ENCODE measurements at places on chromosomes 2 and 18.

DNA sequence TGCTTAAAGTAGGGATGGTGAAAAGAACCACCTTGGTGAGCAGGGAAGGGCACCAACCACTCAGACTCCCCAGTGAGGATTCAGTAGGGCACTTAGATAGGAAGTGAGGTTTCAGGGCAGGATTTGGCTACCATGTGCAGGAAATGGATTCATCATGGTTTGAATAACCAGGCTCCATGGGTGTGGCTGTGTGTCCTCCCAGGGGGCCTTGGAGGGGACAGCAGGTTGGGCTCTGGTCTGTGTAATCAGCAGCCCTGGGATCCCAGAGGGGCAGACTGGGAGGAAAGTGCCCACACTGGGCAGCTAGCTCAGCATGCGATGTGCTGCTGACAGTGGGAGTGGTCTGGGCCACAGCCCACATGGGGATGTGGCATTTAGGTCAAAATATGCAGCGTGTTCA lies 224.6 kb downstream of the CELF4 start:
- no peak for DNase-seq

DNA sequence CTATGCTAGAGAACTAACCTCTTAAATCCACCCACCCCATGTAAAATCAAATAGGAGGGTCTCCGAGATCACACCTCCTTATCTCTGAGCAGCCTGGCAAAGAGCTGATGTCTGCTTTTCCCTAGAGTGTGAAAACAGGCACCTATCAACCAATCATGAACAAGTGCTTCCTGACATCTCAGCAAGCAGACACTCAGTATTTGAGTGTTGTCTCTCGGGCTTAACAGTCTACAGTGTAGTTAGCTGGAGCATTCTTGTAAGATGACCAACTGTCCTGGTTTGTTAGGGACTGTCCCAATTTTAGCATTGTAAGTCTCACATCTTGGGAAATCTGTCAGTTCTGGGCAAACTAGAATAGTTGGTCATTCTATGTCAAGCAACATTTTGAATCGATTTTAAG lies 26.4 kb downstream of the MARCHF4 start:
- DNase-seq, result no peak

GRCh38 chr2:150762571-150762970 lies 275.1 kb upstream of the RND3 start:
- no peak for DNase-seq

DNA sequence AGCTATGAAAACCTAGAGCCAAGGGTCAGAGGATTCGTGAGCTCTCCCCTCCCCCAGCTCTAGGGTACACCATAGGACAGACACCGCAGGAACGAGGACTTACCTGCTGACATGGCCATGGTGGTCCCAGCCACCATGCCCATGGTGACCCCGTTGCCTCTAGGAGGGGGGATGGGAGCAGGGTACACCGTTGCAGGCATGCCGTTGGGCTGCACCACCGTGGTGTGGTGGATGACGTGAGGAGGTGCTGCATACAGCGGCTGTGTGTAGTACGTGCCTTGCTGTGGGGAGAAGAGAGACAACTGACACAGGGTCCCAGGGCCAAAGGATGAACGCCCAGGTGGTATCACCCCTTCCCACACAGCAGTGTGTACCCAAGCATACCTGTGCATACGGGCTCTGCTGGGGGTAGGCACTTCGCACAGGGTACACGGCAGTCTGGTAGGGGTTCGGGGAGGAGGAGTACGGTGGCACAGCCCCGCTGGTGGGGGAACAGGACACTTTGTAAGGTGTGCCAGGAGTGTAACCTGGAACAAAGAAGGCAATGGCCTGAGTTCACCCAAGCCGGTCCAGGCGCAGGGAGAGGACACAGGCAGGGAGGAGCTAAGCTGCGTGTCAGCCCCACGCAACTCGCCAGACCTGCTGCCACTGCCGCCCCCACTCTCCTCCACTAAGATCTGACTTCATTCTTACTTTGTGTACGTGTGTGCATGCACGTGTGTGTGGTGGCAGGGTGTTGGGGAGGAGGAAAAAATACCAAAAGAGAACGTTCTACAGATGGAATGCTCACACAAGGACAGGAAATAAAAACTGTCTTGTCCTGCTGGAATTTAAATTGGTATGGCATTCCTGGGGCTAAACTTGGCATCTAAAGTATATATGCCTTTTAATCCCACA lies 37.8 kb downstream of the FAM168B start:
- DNase-seq, result no peak

DNA sequence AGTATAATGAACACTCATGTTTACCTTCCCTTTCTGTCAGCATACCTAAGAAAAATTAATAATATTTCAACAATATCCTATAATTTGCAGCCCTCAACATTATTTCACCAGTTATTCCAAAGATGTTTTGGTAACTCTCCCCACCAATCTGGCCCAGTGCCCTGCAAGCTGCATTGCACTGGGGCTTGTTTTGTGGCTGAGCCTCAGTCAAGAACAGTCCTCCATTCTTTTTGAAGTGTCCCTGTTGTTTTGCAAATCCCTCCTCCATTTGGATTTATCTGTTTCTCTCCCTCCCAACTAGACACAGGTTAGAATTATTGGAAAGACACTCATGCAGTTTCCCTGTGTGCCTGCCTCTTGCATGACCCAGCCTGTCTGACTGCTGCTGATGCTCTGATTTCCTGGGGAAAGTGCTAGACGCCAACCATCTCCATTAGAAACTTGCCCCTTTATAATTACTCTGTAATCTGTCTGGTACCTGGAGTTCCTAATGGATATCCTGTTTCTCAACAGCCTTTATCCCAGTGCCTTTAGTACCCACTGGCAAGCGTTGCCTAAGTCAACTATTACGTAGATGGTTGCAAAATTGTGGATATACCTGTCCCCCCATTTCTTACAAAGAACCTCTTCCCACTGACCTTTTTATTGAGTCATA lies 60.2 kb downstream of the EIF5B start:
- DNase-seq, result no peak

DNA sequence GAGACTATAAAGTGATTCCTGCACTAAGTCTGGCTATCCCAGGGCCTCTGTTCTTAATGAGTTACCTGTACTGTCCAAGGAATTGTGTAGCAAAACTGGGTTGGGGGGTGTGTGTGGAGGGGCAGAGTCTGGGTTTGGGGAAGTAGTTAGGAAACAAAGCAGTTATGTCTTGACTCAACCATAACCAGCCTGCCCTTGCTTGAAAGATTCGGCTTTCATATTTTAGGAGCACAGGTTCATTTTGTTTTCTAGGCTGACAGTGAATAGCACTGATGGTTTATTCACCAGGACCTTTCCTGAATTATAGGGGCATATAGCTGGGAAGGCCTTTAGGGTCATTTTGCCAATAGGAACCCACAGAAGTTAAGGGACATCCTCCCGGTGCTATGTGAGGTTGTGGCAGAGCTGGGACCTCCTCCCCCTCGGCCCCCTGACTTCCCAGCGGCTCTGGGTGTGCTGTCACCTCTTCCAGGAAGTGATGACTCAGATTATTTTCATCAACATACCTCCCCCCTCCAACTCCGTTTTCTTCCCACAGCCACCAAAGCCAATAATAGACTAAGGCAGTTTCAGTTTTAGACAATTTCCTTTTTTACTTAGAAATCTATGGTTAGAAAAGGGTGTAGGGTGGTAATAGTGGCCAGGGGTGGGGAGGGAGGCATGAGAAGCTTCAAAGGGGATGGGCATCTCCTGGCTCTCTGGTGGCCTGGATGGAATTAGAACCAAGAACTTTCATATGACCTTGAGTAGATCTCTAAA lies 44.8 kb downstream of the SETBP1 start:
- DNase-seq, result peak; percentile 57

- no peak for DNase-seq
Measured at GRCh38 chr2:215362562-215362904, 50.7 kb downstream of the ATIC start.

- DNase-seq, result no peak
Measured at GRCh38 chr2:239960929-239961661, 64.0 kb downstream of the NDUFA10 start.

DNA sequence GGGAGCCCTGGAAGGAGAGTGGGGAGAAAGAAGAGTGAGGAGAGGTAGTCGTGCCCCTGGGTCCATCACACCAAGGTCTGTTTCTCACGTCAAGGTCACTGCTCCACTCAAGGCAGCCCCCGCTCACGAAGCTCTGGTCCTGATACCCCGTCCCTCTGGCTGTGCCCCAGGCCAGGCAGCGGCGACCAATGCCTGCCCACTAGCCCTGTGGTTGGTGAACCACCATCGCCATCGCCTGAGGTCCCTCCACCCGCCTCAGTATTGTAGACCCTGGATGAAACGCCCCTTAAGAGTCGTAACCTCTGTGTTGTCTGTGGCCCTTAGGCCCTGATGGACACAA lies 378.3 kb upstream of the MYT1L start:
- DNase-seq, result no peak

GRCh38 chr2:134189009-134189720 lies 64.7 kb upstream of the MGAT5 start:
- DNase-seq, result no peak

Measured in activated CD4-positive, alpha-beta T cell treated with anti-CD3 and anti-CD28 coated beads for 4 hours (primary cell).